RKO (cell line): ENCODE measurements at places on chromosomes 6 and 20.

GRCh38 chr6:76451926-76452709, 379.7 kb upstream of the IMPG1 start:
- no peak for DNase-seq

DNA sequence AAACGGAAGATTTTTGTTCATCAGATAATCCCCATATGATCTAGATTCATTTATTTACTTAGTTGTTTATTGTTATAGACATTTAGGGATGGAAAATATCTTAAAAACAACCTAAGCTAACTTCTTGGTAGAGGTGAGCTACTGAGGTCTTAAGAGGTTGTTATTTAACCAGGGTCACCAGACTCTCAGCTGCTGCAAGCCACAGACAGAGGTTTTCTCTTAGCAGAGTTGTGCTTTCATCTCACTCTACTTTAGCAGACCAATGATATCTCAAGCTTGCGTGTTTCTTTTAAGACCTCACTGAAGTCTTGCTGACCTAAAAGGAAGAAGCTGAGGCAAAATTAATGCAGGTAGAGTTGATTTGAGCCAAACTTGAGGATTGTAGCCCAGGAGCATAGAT, 43.6 kb downstream of the NCOA7 start:
- no peak for DNase-seq

DNA sequence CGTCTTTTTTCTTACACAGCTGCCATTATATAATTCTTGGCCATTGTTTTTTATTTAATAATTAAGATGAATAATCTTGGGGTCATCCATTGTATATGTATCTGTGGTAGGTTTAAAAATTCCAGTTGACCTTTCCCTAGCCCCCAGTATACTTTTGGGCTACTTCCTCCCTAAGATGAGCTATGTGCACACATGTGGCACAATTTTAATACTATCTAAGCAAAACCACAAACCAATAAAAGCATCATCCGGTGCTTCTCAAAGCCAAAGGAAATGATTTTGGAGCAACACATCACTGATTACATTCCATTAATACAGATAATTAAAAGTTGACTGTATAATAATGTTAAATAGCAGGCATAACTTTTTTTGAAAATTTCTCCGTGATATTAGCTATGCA, 161.2 kb downstream of the ATXN1 start:
- no peak for DNase-seq

GRCh38 chr6:166318227-166318626, 10.0 kb upstream of the PRR18 start:
- no peak for DNase-seq

- DNase-seq = no peak
Observed at GRCh38 chr6:136351518-136352110, 62.0 kb upstream of the BCLAF1 start.

GRCh38 chr6:133610971-133611370, 277.9 kb upstream of the TCF21 start:
- DNase-seq = no peak

DNA sequence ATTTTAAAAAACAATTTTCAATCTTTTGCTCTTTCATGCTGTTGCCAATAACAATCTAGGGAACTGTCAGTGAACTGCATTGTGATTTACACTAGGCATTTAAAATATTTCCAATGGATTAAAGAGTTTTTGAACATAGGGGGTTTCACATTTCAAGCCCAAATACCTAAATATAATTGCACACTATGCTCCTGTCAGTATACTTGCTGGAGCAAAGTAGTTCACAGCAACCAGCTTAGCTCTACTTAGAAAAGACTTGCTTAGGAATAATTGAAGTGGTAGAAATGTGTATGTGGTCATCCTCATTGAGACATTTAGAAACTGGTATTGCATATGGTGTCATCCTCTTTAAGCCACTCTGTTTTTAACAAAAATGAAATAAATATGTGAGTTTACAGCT, 41.7 kb upstream of the REV3L start:
- DNase-seq = no peak

DNA sequence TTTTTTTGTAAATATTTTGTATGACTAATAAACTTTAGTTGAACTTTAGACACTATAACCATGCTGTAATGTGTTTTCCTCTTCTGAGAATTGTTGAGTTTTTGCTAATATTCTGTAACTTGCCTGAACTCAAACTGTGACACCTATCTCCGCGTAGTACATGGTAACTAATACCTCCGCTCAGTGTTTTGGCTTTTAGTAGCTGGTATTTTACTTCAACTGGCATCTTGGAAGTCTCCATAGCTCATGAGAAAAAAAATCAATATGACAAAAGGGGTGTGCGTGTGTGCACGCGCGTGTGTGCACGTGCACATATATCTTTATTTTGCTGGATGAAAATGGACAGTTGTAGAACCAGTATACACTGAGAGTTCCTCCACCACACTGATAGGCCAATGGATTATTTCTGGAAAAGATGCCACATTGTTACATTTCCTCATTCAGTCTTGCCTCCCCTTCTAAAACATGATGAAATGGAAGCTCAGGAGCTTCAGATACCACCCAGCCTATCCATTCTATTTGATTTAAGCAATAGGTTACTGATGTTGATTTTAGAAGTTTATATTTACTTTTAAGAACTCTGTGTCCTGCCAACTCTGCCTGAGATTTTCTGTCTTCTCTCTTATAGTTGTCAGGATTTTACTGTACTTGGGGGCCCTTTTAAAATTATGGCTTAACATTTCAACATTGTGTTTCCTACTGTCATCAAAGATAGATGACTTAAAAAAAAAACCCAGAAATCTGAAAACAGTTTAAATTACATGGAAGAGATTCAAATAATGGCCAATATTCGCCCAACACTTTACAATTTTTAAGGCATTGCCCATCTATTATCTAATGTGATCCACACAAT, 16.3 kb upstream of the ADGRG6 start:
- no peak for DNase-seq

- DNase-seq = no peak
Observed at GRCh38 chr6:72757048-72757447, 135.2 kb downstream of the KCNQ5 start.

GRCh38 chr20:48332555-48332954, 495.2 kb downstream of the PREX1 start:
- no peak for DNase-seq

DNA sequence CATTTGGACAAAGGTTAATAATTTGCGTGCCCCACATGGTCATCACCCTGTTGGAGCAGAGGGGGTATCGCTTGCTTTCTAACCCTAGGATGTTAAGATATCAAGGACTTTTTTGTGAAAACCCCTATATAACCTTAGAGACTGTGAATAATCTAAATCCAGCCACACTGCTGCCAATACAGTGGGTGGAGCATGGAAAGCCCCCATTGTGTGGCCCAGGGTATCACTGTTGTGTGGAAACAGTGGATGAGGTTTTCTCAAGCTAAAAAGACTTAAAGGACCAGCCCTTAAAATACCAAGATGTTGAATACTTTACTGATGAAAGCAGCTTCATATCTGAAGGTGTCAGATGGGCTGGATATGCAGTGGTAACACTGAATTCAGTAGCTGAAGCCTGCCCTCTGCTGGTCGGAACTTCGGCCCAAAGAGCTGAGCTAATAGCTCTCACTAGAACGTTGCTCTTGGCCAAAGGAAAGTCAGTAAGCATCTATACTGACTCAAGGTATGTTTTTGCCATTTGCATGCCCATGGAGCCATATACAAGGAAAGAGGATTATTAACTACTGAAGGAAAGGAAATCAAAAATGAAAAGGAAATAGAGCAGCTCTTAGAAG, 695.2 kb downstream of the PHF3 start:
- peak; percentile 60 for DNase-seq

DNA sequence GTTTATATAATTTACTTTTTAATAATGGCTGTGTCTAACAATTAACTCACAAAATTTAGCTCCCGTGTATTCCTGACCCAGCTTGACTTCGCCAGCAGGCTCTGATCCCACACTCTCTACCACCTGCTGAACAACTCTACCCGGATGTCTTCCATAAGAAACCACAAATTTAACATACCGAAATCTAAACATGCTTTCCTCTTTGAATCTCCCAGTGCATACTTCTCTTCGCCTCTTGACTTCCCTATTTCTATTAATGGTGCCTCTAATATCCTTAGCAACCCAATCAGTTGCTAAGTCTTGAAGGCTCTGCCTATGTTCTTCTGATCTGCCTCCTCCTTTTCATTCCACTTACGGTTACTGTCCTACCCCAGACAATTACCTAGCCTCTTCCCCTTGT, 4.6 kb upstream of the MYB start:
- no peak for DNase-seq

- DNase-seq = no peak
Observed at GRCh38 chr20:25079171-25079570, 2.8 kb downstream of the VSX1 start.

DNA sequence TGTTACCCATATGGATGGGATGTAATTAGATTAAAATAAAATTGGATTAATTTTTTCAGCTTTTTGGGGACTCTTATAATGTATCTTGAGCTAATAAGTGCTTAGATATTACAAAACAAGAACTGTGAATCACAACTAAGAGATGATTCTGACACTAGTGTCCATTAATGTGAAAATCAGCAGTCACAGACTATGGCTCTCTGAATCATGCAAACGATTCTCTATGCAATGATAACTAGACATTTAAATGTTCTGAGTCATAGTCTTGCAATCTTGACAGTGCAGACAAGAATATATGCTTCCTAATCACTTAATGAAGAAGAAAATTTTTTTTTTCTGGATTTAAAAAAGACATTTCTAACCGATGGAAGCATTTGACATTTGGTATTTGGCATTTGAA, 82.2 kb upstream of the OPRM1 start:
- DNase-seq = peak; percentile 14

DNA sequence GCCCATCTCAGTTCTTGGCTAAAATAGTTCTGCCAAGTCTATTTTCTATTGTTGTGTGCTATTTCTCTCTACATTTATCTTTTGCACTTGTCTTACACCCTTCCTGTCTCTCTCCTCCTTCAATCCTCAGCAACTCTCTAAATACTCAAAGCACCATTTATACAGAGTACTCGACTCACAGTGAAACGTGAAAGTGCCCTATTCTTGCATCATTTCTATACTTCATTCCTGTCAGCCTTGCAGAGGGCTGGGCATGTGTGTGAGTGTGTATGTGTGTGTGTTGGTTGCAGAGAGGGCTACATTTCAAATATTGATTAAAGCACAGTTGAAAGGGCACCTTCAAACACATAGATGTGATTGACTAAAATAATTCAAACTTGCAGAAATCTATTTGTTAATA, 373.2 kb upstream of the MANEA start:
- no peak for DNase-seq

GRCh38 chr6:16055852-16056251, 73.0 kb upstream of the MYLIP start:
- DNase-seq = no peak

DNA sequence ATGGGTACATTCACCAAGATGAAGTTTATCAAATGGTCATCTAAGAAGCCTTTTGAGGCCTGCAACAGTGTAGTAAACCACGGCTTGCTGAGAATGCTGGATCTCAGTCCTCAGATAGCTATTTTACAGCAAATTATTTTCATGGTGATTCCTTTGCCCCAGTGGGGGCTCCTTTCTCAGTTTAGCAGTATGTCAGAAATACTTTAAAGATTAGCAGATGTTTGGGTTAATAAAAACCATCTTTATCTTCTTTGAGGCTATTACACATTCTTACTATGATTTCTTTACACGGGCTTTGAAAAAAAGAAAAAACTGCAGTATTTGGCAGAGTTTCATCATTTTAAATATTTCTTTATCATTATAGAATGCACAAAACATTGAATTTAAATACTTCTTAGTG, 10.7 kb downstream of the MYLIP start:
- DNase-seq = no peak

GRCh38 chr20:23235173-23236027, 115.2 kb upstream of the NXT1 start:
- DNase-seq = peak; percentile 68

- DNase-seq = no peak
Observed at GRCh38 chr20:26308961-26309360, 612.3 kb upstream of the ZNF337 start.

- no peak for DNase-seq
Observed at GRCh38 chr6:7025861-7026260, 81.9 kb upstream of the RREB1 start.

DNA sequence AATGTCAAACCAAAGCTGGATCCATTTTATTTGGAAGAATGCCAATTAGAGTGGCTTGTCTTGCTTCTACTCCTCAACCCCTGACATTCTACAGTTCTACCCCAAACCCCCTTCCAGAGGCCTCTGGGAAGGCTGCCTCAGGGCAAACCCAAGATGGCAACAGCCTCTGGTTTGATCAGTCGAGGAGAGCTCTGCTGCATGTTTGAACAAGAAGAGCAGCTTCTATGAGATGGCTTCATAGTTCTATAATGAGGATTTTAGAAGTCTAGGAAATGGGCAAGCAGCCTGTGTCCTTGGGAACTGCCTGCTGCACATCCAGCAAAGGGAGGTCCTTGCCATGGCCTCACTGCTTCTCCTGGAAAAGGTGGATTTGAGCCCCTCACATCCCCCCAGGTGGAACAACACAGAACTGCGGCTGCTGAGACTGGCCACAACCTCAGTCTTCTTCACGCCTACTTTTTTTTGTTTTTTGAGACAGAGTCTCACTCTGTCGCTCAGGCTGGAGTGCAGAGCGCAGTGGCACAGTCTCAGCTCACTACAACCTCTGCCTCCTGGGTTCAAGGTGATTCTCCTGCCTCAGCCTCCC, 37.9 kb downstream of the ZC3H12D start:
- DNase-seq = no peak

DNA sequence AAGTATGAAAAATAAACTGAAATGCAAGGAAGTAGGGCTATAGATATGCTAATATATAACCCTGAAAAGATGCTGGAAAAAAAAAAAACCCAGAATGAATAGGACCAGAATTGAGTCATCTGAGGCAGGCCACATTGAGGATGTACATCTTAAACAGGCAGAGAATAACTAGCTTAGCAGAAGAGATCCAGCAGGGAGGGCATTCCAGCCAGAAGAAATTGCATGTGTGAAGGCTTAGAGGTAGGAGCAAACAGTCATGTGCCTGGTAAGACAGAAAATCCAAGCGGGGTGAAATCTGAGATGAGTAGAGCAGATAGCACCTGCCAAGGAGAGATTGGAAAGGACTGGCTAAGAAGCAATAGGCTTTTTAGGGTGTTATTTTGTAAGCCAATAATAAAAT, 2.6 kb downstream of the COL19A1 start:
- no peak for DNase-seq

- no peak for DNase-seq
Observed at GRCh38 chr6:106192824-106193223, 106.7 kb downstream of the PRDM1 start.

- DNase-seq = no peak
Observed at GRCh38 chr6:18493382-18493891, 106.3 kb downstream of the RNF144B start.

- no peak for DNase-seq
Observed at GRCh38 chr20:23451956-23452487, 654 bp downstream of the CST11 start.

DNA sequence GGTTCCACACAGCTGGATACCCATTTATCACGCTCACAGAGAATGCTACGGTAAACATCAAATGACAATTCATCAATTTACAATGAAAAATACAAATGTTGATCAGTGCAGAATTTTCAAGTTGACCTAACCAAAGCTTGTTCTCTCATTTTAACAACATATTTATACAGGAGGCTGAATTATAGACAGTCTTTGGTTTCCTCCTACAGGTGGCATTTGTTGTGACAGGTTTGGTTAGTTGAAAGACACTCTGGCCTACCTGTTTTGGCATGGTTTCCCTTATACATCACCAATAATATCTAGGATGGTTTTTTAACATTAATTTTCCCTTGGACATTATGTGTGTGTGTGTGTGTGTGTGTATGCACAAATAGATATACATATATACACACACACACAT, 642.5 kb upstream of the MMS22L start:
- DNase-seq = peak; percentile 14

GRCh38 chr6:156776470-156776839, 723 bp upstream of the ARID1B start:
- DNase-seq = peak; percentile 76

- DNase-seq = no peak
Observed at GRCh38 chr6:82711971-82712370, 348.4 kb downstream of the TPBG start.
